NCI-H187 (cell line): ENCODE measurements at places on chromosomes 5 and 9.

DNA sequence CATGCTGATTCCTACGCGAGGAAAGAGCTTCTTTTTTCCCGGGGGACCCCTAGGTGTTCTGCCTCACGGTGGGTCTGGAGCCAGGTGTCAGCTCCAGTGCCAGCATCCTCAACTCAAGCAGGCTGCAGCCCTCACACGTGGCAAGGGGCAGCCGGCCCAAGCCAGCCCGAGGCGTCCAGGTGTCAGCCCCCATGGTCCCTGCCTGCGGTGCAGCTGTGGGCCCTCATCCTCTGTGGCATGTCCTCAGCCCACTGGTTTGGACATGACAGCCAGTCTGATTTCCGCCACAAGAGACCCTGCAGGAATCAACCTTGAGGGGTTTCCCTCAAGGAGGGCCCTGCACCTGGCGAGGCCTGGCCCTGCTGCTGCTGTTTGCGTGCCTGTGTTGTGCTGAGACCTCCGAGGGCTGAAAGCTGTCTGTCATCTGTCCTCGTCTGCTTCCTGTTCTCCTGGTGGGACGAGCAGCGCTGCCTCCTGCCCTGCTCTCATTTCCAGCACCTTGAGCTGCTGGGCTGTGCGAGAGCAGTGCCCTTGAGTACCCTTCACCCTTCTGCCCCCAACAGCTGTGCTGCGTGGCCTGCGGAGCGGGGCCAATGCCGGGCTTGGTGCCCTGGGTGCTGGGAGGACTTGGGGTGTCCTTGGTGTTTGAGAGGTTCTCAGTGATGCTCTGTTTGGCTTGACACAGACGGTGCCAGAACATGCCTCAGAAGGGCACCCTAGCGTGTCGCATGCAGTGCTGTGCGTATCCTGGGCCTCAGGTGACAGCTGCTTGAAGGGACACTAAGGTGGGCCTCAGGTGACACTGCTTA lies 137.6 kb downstream of the CACNA1B start:
- DNase-seq: no peak

DNA sequence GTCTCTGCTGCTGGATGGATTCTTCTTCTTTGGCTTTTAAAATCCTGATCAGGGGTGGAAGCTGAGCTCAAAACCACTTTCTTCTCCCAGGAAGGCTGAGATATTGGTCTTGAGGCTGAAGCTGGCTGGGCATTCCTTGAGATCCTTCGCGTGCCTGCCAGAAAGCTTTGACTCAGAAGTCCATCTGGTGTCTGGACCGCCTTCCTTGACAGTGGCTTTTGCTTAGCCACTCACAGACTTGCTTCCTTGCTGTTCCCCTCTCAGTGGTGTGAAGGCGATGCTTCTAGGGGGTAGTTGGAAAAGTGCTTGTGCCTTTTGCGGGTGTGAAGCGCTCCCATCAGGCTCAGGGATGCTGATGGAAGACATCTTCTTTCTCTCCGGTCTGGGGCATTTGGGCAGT lies 45.9 kb downstream of the RGS3 start:
- DNase-seq: no peak

DNA sequence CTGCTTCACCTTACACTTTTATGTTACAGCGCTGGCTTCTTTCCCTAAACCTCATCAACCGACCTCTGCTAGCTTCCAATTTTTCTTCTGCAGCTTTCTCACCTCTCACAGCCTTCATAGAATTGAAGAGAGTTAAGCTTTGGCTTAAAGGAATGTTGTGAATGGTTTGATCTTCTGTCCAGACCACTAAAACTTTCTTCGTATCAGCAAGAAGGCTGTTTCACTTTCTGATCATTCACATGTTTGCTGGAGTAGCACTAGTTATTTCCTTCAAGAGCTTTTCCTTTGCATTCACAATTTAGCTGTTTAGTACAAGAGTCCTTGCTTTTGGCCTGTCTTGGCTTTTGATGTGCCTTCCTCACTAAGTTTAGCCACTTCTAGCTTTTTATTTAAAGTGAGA lies 49.5 kb downstream of the NR3C1 start:
- DNase-seq: no peak

- DNase-seq: no peak
Measured at GRCh38 chr9:86667307-86667706, 280.0 kb downstream of the GAS1 start.

GRCh38 chr5:92418341-92418740 lies 1035.2 kb upstream of the ARRDC3 start:
- no peak for DNase-seq

GRCh38 chr5:54743997-54744788 lies 226.6 kb downstream of the SNX18 start:
- DNase-seq: no peak

DNA sequence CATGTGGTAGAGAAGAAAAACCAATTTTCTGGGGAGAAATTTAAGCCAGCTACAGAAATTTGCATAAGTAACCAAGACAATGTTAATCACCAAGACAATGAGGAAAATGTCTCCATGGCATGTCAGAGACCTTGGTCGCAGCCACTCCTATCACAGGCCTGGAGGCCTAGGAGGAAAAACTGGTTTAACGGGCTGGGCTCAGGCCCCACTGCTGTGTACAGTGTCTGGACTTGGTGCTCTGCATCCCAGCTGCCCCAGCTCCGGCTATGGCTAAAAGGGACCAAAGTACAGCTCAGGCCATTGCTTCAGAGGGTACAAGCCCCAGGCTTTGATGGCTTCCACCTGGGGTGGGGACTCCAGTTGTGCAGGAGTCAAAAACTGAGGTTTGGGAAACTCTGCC lies 1075.1 kb upstream of the CDH18 start:
- DNase-seq: no peak

- DNase-seq: peak; percentile 42
Measured at GRCh38 chr5:113513384-113514288, at the start of gene YTHDC2. TSS of gene YTHDC2 (plus strand) at chr5:113513694. CDS start at chr5:113513896, 202 bp downstream.

- peak; percentile 51 for DNase-seq
Measured at GRCh38 chr5:154486427-154486866, 8.4 kb upstream of the HAND1 start.

GRCh38 chr5:173317091-173317730 lies 11.0 kb downstream of the STC2 start:
- DNase-seq: no peak

DNA sequence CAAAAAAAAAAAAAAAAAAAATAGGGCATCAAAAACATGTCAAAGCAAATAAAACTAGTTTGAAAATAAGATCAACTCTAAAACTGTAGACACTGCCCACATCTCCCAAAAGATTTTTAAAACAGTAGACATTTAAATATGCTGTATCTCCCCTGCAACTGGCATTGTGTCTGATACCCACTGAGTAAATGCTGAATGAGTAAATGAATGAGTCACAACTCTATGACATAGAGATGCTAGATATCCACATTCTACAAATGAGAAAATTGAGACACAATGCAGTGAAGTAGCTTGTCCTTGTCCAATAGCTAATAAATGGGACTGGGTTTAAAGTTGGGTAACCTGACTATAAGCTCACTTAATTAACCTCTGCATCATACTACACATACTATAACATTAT lies 14.1 kb upstream of the MAP1B start:
- DNase-seq: no peak

DNA sequence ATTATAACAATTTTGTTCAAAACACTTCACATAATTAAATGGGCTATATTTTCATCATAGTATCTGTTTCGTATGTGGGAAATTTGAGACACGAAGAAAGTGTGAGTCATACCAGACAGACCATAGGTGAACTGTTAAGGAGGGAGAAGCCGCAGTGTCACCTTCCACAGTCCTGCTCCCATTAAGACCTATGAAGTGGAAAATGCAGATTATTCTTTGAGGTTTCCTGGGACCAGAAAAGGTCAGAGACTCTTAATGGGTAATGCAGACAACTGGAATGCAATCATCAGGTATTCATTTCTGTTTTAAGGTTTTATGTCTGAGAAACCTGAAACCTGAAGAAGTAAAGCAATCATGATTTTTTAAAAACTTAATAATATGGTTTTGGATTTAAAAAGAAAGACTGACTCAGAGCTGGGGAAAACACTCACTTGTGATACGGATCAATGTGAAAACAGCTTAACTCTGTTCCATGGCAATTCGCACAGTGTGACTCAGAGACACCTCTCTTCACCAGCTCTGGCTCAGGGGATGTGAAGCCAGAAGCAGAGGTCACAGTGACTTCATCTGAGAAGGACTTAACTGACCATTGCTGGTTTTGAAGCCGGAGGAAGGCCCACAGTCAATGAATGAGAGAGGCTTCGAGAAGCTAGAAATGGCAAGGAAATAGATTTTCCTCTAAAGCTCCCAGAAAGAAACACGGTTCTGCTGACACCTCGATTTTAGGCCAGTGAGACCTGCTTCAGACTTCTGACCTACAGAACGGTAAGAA lies 17.2 kb upstream of the GCNT1 start:
- DNase-seq: no peak

DNA sequence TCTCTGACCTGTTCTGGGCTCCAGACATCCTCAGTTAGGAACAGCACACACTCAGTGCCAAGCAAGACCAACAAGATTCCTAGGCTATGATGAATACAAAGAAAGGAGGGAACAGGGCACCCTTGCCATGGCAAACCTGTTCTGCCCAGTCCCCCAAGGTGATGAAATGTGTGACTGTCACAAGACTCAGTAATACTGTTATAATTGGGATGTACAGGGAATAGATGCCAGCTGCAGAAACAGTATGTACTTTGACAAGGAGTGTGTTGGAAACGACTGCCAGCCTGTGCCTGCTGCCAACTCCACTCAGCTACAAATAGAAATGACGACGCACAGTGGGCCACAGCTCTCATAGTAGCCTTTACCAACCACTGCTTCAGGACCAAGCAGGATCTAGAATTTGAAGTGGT lies 453.0 kb downstream of the EFNA5 start:
- DNase-seq: no peak

DNA sequence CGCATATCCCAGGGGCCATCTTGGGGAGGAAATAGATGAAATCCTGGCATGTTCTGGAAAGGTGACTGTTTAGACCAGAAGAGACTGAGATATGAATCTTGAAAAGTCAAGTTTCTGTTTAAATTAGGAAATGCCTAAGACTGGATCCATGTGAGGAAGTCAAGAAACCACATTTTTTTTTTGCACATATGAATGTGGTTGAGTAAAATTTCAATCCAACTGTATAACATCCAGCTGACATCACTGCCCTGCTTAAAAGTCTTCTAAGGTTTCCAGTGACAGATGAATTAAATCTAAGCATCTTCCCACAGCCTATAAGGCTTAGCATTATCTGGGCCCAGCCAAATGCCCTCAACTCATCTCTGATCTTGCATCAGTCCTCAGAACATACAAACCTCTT lies 47.7 kb upstream of the TCERG1 start:
- no peak for DNase-seq

- no peak for DNase-seq
Measured at GRCh38 chr5:115542086-115542485, 2.5 kb downstream of the FEM1C start.

- DNase-seq: no peak
Measured at GRCh38 chr5:109452661-109453060, 42.9 kb upstream of the PJA2 start.

GRCh38 chr9:88458716-88459465 lies 70.6 kb downstream of the SPIN1 start:
- no peak for DNase-seq

- no peak for DNase-seq
Measured at GRCh38 chr5:171706736-171707441, 78.7 kb upstream of the SMIM23 start.

DNA sequence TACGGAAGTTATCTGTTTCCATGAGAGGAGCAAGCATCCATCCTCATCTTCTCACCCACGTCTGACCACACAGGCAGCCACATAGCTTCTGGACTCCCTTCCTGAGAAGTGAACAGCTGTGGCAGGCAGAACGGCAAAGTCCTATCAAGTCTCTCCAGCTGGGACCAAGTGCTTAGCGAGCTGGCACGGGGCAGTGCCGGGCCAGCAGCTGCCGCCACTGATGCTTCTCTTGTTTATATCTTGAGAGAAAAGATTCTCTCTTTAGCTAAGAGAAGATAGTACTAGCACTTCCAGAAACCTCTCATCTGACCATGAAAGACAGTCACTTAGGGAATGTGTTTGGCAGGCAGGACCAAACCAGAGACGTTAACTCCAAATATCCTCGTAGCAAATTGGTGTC lies 37.2 kb downstream of the PLAC8L1 start:
- DNase-seq: no peak

DNA sequence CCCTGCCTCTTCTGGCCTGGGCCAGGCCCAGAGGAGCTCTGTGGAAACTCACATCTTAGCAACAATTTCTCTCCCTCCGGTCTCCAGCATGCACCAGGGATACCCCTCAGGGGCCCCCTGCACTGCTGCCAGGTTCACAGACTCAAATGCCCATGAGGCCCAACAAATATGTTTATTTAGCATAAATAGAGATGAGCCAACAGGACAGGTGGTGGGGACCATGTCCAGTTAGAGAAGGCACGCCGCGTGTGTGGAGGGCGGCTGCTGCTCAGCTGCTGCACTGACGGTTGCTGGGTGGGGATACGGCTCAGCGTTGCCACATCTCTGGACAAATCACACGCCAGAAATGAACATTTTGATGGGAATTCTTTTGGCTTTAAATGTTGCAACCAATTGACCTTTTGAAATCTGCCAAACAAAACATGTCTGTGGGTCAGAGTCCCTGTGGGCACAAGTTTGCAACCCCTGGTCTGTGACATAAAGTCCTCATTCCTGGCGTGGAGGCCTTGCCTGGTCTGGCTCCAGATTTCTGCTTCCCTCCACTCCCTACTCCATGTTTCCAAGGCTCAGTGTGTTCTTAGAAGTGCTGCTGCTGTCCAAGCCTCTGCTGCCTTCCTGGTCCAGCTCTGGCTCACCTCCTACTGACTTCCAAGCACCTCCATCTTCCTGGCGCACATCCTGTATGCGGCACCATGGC lies 88.9 kb downstream of the AMBP start:
- DNase-seq: no peak

- DNase-seq: no peak
Measured at GRCh38 chr5:109998726-109999125, 309.0 kb downstream of the MAN2A1 start.

DNA sequence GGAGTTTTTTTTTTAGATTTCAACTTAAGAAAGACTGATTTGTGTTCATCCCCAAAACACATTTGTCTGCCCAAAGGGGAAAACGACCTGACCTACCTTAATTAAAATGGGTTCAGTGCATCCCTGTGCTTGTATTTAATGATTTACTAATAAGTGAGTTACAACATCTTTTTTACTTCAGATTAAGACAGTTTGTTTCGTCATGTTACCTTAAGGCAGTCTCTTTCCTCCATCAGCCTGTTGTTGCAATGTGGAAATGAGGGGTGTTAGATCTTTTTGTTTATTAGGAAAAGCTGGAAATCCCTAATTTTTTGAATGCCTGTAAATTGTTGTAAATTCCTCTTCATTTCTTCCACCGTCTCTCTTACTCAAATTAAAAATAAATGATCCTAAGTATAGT lies 177.5 kb downstream of the GDNF start:
- DNase-seq: no peak
